HS-27A (cell line): ENCODE measurements at places on chromosomes 4 and X.

DNA sequence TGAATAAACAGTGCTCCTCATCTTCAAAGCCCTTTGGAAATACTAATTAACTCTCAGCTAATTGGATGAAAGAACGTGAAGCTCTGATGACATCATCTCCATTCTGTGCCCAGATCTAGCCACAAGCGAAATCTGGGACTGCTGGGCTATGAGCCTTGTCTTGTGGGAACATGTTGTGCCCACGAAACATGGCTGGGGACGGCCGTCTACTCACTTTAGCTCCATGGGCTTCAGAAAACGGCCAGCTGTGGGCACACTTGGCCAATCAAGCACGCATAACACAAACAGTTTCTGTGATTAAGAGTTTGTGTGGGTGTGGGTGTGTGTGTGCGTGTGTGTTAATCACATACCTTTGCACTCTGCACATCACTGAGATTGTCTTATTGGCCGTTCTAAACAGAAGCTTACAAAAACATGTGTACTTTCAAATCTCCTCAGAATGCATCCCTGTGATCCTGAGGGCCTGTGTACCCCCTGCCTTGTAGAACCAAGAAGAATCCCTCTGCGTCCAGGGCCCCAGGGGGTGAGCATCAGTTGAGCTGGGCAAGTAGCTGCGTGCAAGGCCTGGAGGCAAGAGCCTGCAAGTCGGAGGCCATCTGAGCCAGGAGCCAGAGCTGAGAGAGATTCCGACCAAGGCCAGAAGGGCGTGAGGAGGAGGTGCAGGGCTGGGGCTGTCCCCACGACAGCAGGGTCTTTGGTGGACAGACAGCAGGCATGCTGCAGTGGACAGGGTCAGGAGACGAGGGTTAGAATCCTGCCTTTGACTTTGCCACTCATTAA is 18.7 kb upstream of the ZNF185 start:
- no peak for DNase-seq

DNA sequence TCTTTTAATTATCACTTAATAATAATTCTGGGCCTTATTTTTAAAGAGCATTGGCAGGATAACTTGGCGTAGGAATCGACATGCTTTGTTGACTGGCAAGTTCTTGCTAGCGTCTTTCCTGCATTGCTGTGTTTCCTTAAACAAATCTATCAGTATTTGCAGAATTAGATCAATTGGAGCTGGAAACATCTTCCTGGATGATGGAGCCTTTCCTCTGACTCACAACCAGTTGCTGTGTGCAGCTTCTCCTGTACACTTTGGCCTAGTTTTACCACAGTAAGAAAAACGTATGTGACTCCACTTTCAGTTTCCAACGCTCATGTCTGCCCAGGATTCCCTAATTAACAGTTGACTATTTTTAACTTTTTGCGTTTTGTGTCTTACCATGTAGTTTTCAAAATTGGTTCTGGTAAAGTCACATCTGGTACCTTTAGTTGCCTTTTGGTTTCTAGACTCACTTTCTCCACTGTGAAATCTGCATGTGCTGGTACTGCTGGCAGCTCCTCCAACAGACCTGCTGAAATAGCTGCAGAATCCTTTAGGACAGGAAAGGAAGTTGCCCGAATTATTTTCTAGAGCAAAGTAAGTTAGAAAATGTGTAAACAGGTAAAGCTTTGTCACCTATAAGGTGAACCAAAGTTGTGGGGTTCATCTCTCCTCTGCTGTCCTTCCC is 553.2 kb upstream of the FAT1 start:
- DNase-seq = no peak

DNA sequence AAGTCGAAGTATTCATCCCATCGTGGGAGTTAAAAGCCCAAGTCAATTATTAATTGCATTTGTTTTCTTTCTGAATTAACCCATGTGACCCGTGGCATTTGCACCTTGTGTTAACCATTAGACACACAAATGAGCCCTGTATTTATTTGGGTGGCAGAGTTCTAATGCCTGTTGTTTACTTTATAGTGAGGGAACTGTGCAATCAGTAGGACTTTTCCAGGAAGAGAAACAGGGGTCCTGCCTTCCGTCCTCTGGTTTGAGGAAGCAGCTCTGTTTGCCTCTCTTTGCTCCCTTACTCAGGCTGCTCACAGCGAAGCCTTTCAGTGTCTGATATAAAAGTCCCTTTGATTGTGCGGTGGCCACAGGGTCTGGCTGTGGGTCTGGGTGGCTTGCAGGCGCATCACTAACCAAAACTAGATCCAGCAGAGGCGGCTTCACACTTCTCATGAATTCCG is 263.6 kb downstream of the PTTG2 start:
- DNase-seq = no peak

DNA sequence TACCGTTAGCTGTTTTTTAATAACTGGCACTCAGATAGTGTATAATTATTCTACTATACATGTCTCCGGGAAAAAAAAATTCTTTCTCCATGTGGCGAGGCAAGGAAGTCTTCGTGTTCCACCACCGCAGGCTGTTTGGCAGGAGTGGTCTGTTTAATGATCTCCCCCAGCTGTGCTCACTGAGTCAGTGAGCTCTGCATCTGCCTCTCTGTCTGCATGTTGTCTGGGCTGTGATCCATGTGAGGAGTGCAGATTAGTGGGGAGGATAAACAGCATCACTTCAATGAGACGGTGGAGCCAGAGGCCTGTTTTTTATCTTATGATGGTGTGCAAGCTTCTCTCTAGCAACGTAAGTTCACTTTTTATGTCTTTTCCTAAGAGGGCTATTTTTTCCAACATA is 69.8 kb downstream of the RPS3A start:
- no peak for DNase-seq

DNA sequence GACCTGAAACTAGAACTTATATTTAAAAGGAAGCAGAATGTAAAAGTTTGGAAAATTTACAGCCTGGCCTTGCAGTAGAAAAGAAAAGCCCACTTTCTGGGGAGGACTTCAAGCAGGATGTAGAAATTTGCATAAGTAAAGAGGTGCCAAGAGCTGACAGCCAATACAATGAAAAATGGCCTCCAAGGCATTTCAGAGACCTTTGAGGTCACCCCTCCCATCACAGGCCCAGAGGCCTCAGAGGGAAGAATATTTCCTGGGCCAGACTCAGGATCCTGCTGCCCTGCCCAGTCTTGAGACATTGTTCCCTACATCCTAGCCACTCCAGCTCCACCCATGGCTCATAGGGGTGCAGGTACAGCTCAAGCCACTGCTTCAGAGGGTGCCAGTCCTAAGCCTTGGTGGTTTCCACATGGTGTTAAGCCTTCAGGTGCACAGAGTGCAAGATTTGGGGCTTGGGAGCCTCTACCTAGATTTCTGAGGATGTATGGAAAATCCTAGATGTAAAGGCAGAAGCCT is 518.9 kb upstream of the INTU start:
- DNase-seq = no peak

DNA sequence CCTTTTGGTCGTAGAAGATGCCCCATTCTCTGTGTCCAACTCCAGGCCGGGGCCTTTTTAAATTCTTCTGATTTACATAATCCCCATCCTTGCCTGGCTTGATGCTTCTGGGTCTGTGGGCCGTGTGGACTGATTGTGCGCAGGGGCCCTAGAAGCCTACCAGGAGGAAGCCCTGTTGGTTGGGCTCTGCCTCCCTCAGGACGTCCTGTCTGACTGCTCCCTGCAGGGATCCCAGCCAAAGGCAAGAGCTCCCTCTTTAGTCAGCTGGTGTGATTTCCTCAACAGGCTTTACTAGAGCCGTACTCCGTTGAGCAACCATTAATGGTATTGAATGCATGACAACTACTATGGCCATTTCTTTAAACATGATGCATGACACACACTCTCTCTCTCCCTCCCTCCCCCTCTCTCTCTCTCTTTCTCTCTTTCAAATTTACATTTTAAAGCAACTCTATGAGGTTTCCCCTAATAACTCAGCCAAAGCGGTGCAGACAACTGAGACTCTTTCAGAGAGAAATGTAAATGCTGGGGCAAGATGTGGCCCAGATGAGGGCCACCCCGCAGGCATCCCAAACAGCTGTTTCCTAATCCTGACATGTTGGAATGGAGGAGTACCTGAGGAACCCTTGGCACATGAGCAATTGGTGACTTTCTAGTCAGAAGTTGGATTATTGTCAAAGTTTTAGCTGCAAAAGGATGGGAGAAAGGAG is 117.3 kb downstream of the DRD5 start:
- no peak for DNase-seq

- no peak for DNase-seq
Observed at GRCh38 chrX:115913575-115913974, 257.0 kb upstream of the AGTR2 start.

- DNase-seq = no peak
Observed at GRCh38 chrX:53261355-53261972, 19.9 kb downstream of the IQSEC2 start.

DNA sequence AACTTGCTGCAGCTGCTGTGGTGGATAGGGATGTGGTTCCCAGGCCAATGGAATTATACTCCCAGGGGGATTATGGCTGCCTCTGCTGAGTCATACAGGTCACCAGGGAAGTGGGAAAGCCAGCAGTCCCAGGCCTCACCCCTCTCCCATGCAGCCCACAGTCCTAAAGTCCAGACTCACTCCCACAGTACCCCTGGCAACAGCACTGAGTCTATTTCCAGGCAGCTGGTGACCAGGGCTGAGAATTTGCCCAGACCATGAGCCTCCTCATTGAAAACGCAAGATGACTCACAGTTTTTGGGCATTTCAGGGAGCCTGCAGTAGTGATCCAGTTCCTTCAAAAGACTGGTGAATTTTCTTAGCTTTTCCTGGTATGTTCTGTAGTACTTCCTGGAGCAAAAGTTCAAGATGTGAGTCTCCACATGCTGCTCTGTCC is 137.6 kb downstream of the NPNT start:
- DNase-seq = peak; percentile 17

DNA sequence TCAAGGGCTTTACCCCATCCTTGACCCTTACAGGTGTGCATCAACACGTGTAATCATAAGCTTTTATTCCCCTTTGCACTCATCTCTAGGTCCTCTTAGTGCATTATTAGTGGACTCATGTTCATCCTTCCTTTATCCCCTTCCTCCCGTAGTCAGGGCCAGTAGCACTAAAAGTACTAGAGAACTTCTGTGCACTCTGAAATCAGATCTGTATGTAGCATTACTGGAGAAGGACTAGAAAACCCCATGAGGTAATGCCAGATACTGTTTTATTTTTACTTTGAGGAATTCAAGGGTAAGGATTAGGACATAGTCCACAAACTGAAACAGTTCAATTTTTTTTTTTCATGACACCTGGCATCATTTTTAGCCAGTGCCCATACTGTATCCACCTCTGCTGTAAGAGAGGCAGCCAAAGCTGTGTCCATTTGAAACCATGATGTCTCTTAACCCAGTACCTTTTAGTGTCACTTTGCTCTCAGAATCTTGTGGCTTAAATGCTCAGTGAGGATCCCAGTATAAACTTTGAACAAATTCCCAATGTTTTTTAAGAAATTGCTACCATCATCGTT is 134.7 kb downstream of the FNIP2 start:
- DNase-seq = no peak

- DNase-seq = no peak
Observed at GRCh38 chr4:102687373-102687981, 73.3 kb downstream of the MANBA start.

GRCh38 chrX:123835661-123836371 is 24.0 kb upstream of the XIAP start:
- DNase-seq = no peak

DNA sequence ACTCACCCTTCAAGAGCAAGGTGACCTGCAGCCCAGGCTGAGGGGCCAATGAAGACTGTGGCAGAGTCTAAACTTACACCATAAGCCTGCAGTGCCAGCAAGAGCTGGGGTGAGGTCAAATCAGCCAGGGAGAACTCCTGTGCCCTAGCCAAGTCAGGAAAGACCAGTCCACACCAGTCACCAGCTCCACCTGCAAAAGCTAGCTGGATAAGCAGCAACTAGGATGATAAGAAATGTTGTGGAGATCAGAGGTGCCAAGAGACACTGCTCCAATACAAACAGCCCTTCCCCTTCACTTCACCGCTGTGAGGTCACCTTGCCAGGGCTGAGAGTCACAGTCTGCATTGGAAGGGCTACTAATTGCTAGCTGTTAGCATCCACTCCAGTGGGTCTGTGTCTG is 31.3 kb downstream of the NIPAL1 start:
- DNase-seq = no peak

DNA sequence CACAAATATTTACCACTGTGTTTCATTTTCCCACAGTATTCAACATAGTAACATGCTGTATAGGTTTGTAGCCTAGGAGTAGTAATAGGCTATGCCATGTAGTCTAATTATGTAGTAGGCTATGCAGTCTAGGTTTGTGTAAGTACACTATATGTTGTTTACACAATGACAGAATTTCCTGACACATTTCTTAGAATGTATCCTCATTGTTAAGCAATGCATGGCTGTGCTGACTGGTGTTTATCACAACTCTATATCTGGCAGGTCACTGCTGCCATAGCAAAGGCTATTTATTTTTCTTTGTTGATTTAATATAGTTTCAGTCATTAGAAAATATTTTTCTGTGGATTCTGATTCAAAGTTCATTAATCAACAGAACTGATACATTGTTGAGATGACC is 108.3 kb upstream of the TEX13A start:
- no peak for DNase-seq

GRCh38 chr4:109615742-109616141 is 55.7 kb downstream of the MCUB start:
- DNase-seq = no peak

- no peak for DNase-seq
Observed at GRCh38 chr4:158291334-158292055, 81.2 kb downstream of the TMEM144 start.

- DNase-seq = no peak
Observed at GRCh38 chr4:56247646-56248045, 139.6 kb downstream of the AASDH start.

DNA sequence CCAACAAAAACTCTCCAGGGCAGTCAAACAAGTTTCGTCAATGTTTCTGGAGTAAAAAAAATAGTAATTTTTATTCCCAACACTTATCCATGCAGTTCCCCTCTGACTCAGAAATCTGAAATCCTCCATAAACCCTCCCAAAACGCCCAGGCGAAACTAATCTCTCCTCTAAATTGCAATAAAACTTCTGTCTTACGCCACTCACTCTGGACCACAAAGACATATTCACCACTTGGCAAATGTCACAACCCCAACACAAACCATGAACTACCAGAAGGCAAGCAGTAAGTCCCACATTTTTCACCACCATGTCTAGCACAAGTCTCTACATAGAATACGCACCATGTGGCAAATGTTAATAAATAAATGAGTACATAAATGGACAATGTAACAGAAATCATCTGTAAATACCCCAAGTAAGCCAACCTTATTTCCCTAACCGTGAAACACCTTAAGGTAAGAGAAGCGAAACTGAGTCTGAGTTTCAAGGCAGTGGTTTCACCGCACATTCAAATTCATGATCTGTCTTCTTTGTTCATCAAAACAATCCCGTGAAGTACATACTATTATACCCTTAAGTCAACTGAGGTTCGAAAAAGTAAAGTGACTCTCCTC is 1.6 kb downstream of the PAPSS1 start:
- DNase-seq = no peak

DNA sequence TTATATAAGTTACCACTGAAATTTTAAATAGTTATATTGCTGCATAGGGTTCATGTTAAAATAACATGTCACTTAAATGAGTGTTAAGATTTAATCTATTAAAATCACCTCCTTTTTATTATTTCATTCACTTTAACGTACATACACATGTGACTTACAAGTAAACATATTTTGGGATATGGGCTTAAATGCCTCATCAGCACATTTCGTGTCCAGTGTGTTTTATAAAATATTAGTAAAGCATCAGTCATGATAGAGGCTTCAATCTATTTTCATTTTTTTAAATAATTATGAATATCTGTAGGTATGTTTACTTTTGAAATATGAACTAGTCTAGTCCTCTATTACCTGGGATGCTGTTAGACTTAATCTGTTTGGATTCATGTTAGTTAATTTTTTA is 143.6 kb downstream of the NPNT start:
- no peak for DNase-seq

GRCh38 chr4:98232202-98232601 is 29.0 kb upstream of the RAP1GDS1 start:
- DNase-seq = no peak
